ENCODE measurements at places on chromosomes 7 and 10.

GRCh38 chr10:43573250-43574000, 991 bp downstream of the ZNF239 start:
- peaks cover 18% of the 10 kb centered on the region for H3K27me3 ChIP-seq
- peaks cover 5% of the 10 kb centered on the region for H3K36me3 ChIP-seq
- peak overlapping the region; percentile 81 for H3K4me3 ChIP-seq
- DNase-seq, result no peak
- peaks cover 19% of the 10 kb centered on the region for H3K4me1 ChIP-seq

DNA sequence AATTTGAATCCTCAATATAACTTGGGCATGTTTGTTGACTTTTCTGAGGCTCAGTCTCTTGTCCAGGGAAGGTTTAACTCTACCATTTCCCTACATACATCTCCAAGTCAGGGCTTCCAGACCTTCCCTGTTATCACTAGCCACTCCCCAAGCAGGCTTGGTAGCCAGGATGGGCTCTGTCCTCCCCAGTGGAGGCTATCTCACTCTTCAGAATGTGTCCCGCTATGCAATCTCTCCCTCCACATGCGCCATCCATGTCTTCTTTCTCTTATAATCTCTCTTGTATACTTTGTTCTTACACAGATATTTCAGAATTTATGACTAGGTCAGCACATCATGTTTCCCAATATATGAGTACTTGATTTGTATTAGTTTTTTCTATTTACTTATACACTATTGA, 310.4 kb downstream of the HGF start:
- H3K4me1 ChIP-seq, result no peaks in the 10 kb centered on the region
- no peak for DNase-seq

DNA sequence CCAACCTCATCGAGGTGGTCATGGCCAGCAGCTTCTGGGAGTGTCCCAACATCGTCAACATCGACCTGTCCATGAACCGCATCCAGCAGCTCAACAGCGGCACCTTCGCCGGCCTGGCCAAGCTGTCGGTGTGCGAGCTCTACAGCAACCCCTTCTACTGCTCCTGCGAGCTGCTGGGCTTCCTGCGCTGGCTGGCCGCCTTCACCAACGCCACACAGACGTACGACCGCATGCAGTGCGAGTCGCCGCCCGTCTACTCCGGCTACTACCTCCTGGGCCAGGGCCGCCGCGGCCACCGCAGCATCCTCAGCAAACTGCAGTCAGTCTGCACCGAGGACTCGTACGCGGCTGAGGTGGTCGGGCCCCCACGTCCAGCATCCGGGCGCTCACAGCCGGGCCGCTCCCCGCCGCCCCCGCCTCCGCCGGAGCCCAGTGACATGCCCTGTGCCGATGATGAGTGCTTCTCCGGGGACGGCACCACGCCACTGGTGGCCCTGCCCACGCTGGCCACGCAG, 75.0 kb downstream of the ELFN1 start:
- no peaks in the 10 kb centered on the region for H3K27me3 ChIP-seq
- no peak overlapping the region for H3K27ac ChIP-seq
- no peak for DNase-seq
- H3K4me1 ChIP-seq, result no peaks in the 10 kb centered on the region

DNA sequence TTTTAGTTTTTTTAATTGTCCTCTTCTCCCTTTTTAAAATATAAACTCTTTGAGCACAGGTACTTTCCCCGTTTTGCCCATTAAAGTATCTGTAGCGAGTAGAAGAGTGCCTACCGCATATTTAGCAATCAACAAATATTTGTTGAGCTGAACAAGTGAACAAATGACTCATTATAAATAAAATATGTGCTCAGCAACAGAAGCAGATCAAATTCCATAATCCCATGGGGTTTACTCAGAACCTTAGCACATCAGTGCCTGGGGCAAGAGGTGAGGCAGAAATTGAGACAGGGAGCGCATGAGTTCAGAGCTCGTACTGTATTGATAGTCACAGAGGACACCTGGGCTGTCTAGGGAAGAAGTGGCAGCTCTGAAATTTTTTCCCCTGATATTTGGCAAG, 161.0 kb downstream of the SEM1 start:
- DNase-seq, result no peak
- H3K36me3 ChIP-seq, result no peaks in the 10 kb centered on the region
- H3K27ac ChIP-seq, result no peak overlapping the region
- H3K4me3 ChIP-seq, result no peak overlapping the region
- H3K4me1 ChIP-seq, result no peaks in the 10 kb centered on the region
- no peaks in the 10 kb centered on the region for H3K27me3 ChIP-seq

GRCh38 chr10:70503776-70504175, 25.2 kb downstream of the PALD1 start:
- DNase-seq, result no peak
- H3K4me3 ChIP-seq, result no peak overlapping the region
- peaks cover 5% of the 10 kb centered on the region for H3K4me1 ChIP-seq
- no peak overlapping the region for H3K27ac ChIP-seq
- no peaks in the 10 kb centered on the region for H3K27me3 ChIP-seq

- no peak for DNase-seq
- H3K36me3 ChIP-seq, result peaks cover 10% of the 10 kb centered on the region
- H3K27me3 ChIP-seq, result peaks cover 15% of the 10 kb centered on the region
- no peak overlapping the region for H3K4me3 ChIP-seq
- no peaks in the 10 kb centered on the region for H3K4me1 ChIP-seq
These were observed 13.5 kb downstream of the PPIF start for GRCh38 chr10:79360499-79361342.

DNA sequence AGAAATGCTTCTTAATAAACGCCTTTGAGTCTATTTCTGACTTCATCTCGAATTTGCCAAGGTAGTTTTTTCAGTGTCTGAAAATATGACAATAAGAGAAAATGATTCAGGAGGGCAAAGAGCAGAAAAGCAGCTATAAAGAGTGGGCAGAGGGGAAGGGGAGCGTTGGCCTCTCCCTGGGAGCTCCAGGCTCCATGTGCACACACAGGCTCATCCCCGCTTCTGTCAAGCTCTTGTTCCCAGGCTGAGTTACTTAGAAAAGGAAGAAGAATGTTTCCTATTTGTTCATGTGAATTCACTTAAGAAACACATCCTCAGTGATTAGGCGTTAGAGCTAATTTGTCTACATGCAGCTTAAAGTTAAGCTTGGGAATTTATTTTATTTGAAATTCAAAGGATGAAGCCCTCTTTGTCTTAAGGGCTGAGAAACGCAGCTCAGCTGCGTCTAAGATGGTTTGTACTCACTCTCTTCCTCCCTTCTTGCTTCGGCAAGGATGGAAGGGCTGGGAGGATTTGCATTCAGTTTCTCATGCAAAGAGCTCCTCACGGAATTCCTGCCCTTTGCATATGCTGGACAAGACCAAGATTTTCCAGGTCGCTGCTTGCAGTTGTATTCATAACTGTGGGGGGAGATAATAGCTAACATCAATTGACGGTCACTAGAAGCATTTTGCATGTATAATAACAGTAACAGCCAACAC, 29.0 kb upstream of the ATXN7L1 start:
- peaks cover 4% of the 10 kb centered on the region for H3K27me3 ChIP-seq
- no peak overlapping the region for H3K4me3 ChIP-seq
- H3K27ac ChIP-seq, result no peak overlapping the region
- no peaks in the 10 kb centered on the region for H3K4me1 ChIP-seq
- DNase-seq, result no peak
- peaks cover 5% of the 10 kb centered on the region for H3K36me3 ChIP-seq

DNA sequence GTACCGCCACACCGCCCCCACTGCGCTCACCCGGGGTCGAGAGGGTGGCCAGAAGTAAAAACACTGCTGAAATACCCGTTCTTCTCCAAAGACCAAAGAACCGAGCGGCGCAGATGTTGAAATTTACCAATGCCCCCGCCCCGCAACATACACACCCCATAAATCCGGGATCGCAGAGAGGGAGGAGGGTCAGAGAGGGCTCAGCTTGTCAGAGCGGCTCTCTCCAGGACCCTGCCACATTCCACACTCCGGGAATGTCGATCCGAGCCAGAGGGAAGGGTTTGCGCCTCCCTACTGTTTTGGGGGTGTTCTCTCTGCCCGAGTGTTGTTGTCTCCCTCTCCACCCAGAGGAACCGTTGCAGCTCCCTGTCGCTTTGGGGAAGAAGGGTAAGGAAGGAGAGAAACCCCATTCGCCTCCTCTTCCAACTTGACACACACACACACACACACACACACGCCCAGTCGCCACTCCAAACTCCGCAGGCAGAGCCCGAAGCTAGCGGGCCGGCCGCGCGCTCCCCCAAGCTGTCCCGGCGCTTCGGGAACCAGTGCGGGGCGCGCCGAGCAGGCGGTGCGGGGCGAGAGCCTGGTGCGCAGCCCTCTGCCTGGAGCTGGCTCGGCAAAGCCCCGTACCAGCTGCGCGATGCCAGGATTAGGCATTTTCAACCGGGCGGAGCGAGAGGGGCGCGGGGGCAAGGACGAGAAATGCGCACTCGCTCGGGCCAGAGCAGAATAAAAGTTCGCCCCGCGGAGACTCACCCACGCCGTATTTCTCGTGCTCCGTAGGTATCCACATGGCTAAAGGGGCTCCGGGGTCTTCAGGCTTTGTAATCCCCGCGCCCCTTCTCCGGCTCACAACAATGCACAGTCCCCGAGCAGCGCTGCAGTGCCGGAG, 609 bp downstream of the DOCK4 start:
- H3K4me3 ChIP-seq, result peak overlapping the region; percentile 99
- H3K27ac ChIP-seq, result peak overlapping the region; percentile 98
- DNase-seq, result peak; percentile 46

- no peak overlapping the region for H3K4me3 ChIP-seq
- DNase-seq, result no peak
- H3K36me3 ChIP-seq, result no peaks in the 10 kb centered on the region
These were observed 14.8 kb upstream of the ZC3HAV1 start for GRCh38 chr7:139124084-139124914.

DNA sequence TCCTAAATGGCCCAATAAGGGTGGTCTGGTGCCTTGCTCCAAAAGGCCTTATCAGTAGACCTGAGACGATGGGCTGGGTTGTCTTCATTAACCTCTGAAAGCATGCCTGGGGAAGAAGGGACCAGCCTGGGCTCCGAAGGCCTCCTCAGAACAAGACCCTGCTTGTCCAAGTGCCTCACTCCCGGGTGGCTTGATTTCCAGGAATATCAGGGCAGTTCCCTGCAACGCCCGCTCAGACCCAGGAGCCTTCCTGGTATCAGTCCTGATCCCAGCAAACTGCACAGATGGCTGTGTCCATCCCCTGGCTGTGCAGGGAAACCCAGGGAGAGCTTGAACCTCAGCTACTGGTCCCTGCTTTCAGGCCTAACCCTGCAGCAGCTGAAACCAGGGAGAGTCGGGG, 49.9 kb upstream of the CUX1 start:
- H3K27me3 ChIP-seq, result peaks cover 12% of the 10 kb centered on the region
- no peak overlapping the region for H3K27ac ChIP-seq
- H3K36me3 ChIP-seq, result no peaks in the 10 kb centered on the region
- no peak overlapping the region for H3K4me3 ChIP-seq
- no peaks in the 10 kb centered on the region for H3K4me1 ChIP-seq

DNA sequence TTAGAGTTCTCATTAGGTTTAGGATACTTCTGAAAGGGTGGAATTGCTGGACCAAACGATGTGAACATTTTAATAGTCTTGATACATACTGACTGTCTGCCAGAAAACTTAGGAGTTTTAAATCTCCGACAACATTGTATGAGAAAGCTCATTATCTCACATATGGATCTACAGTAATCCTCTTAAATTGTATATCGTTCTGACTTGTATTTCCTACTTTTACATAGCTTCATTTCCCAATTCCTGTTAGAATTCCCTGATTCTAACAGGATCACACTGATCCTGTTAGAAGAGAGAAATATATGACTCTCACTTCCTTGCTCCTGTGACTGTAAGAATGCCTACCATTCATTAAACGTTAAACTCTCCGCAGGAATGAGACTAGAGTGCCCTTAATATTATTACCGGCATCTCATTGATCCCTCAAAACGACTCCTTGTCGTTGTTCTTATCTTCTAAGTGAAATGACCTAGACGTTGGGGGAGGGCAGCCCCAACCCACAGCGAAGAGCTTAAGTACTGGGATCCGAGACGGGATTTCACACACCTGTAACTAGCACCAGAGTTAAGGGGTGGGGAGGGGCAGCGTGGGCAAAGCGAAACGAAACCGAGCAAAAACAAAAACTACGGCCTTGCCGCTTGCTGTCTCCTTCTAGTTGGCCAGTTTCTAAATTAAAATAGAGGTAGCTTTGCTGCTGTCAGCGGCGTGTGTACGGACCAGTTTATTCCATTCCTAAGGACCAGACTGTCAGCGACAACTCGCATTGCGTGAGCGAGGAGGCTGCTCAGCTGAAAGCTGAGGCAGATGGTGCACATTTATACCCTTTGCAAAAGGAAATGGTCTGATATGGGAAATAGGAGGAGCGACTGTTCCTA, 678 bp upstream of the TMEM106B start:
- peaks cover 2% of the 10 kb centered on the region for H3K36me3 ChIP-seq
- H3K27ac ChIP-seq, result peak overlapping the region; percentile 92
- peak; percentile 10 for DNase-seq
- peak overlapping the region; percentile 84 for H3K4me3 ChIP-seq

- H3K27me3 ChIP-seq, result no peaks in the 10 kb centered on the region
- DNase-seq, result no peak
- H3K36me3 ChIP-seq, result peaks cover 3% of the 10 kb centered on the region
- peak overlapping the region; percentile 20 for H3K4me3 ChIP-seq
- peaks cover 32% of the 10 kb centered on the region for H3K4me1 ChIP-seq
- peak overlapping the region; percentile 97 for H3K27ac ChIP-seq
These were observed 33.0 kb downstream of the TPST1 start for GRCh38 chr7:66237906-66238772.

DNA sequence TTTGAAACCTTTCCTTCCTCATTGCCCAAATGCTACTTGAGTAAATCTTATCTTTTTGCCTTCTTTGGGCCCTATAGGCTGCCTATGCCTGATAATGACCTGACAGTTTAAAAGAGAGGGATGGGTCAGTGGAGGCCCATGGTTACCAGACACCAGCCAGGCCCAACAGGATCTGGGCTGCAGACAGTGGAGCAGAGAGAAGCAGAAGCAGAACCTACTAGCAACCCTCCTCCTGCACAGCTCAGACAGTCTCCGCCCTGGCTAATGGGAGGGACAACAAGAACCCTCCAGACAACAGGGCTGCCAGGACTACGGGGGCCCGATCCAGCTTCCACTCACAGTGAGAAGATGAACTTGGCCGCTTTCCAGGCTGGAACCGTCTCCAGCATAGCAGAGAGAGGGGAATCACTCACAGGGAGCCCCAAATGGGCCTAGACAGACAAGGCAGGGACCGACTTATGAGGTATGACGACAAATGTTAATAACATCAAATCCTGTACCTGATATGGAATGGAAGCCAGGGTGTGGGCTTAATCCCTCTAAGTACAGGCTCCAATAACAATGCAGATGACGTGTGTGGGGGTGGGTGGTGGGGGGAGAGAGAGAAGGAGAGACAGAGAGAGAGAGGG, 31.7 kb upstream of the DGKI start:
- H3K36me3 ChIP-seq, result peaks cover 49% of the 10 kb centered on the region
- DNase-seq, result no peak
- no peak overlapping the region for H3K4me3 ChIP-seq
- no peaks in the 10 kb centered on the region for H3K4me1 ChIP-seq
- H3K27me3 ChIP-seq, result no peaks in the 10 kb centered on the region

- no peak overlapping the region for H3K4me3 ChIP-seq
- H3K27ac ChIP-seq, result no peak overlapping the region
- no peaks in the 10 kb centered on the region for H3K36me3 ChIP-seq
- H3K27me3 ChIP-seq, result no peaks in the 10 kb centered on the region
- peaks cover 5% of the 10 kb centered on the region for H3K4me1 ChIP-seq
- DNase-seq, result no peak
These were observed 27.2 kb downstream of the EZH2 start for GRCh38 chr7:148856891-148857290.
